ENCODE measurements at places on chromosomes 7 and 10.

DNA sequence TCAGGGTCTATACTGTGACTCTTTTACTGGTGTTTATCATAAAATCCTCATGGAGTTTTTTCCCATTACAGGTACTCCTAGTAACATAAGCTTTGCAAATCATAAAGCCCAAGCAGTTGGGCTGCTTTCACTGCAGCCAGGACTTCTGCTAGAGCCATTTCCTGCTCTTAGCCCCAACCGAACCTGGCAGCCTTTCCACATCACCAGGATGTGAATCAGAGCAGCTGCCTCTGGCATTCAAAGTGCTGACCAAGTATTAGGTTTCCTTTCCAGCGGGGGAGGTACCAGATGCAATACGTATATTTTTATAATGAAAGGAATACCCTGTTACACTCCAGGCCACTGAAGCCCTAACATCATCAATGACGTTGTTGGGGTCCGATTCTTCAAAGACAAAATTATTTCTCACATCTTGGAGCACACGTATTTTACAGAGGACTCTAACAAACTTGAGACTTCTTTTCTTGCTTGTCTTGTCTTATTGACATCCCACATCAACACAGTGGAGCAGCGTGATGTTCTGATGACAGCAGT is 3.6 kb upstream of the HTR5A start:
- DNase-seq: no peak

- no peak for DNase-seq
Observed at GRCh38 chr10:52890281-52890680, 117.7 kb upstream of the MBL2 start.

GRCh38 chr7:16347827-16348192 is 73.5 kb downstream of the CRPPA start:
- no peak for DNase-seq

- no peak for DNase-seq
Observed at GRCh38 chr7:98303906-98304305, 22.4 kb downstream of the BRI3 start.

DNA sequence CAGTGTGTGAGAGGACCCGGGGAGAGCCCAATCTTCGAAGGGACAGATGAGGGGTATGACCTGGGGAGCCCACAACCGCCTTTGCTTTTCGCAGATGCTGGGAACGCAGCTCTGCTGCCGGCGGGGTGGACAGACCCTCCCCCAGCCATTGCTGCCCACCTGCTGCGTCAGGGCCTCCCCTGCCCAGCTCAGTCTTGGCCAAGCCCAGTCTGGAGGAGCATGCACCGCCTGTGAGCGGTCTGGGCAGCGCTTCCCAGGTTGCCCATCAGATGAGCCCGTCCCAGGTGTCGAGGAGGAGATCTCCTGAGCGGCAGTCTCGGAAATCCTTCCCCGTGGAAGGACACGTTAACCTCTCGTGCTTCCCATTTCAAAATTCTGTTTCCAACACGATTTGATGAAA is 17.3 kb upstream of the AP5Z1 start:
- no peak for DNase-seq

- no peak for DNase-seq
Observed at GRCh38 chr10:31456468-31456867, 137.5 kb downstream of the ZEB1 start.

- no peak for DNase-seq
Observed at GRCh38 chr7:50462361-50462760, 12.2 kb upstream of the FIGNL1 start.

- peak; percentile 19 for DNase-seq
Observed at GRCh38 chr7:86790383-86790782, 146.7 kb downstream of the GRM3 start.

GRCh38 chr10:124120410-124121061 is 27.1 kb upstream of the CHST15 start:
- no peak for DNase-seq

GRCh38 chr10:80739963-80740715 is 202.4 kb downstream of the SH2D4B start:
- no peak for DNase-seq

GRCh38 chr7:151518105-151518946 is 1.4 kb downstream of the RHEB start:
- DNase-seq: peak; percentile 66

- peak; percentile 45 for DNase-seq
Observed at GRCh38 chr10:32372000-32372875, 25.3 kb upstream of the EPC1 start.

DNA sequence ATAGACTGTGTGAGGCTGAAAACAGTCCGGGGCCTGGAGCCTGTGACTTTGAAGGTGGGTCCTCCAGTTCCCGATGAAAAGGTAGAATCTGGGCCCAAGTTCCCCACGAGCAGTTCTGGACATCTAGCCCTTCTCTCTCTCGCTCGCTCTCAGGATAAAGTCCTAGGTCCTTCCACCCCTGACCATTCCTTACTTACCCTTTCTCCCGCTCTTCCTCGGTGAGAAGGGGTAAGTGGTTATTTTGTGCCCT is 713 bp downstream of the IMMP2L start:
- DNase-seq: no peak

GRCh38 chr7:3140834-3141233 is 97.2 kb upstream of the CARD11 start:
- DNase-seq: no peak

DNA sequence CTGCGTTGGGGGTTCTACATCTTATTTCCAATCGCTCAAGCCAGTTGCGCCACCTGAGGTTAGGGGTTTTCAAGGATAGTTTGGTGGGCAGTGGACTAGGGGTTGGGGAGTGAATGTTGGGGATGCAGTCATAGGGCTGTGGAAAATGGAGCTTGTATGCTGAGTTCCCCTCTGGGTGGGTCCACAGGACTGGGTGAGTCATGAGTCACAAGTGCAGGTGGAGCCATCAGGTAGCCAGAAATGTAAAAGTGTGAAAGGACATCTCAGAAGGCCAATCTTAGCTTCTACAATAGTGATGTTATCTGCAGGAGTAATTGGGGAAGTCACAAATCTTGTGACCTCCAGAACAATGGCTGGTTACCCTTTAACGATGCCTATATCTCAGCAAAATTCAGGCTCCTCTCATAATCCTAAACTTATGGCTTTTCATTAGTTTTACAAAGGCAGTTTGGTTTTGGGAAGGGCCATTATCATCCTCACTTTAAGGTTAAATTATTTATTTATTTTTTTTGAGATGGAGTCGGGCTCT is 18.0 kb upstream of the MKRN1 start:
- DNase-seq: no peak

GRCh38 chr7:29684787-29685650 is 121.3 kb upstream of the WIPF3 start:
- DNase-seq: peak; percentile 62

DNA sequence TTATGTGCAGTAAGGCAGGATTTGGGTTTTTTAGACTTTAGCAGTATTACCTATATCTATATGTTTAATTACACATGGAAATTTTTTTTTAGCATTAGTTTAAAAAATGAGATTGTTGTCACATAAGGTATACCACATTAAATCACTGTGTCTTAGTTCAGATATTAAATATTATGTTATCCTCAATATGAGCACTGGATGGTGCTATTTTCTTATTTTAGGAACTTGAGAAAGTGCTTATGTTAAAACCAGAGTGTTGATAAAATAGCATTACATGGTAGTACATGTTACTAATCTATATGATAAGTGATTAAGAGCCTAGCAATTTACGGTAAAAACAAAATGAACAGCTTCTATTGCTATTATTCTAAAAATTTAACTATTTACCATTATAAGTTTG is 28.8 kb downstream of the MIOS start:
- DNase-seq: no peak

DNA sequence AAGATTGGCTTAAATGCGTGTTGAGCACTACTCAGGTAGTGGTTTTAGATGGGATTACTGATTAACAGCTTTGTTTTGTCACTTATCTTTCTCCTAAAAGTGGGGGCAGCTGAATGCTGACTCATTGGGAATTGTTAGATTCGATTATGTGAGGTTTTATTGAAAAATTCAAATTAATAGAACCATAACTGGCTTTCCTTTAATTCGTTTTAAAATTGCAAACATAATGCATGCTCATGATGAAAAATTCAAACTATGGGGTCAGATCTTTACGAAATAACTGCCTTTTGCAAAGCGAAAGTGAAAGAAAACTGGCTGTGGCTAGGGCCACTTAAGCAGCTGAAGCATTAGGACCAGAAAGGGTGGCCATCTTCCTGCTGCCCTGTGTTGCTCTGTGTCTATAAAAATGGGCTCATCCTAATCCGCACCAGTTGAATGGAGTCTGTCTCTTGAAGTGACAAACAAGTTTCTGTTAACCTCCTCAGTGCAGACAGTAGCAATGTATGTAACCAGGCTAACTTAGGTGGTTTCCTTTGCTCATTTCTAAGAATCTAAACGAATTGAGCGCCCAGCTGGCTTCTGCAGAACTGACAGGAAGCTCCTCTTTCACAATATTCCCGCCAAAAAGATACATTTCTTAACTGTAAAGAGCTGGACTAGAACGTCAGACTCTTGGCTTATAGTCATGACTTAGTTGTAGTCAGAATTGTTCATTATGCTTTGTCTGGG is 27.8 kb downstream of the DENND10 start:
- DNase-seq: peak; percentile 70

- DNase-seq: no peak
Observed at GRCh38 chr7:130998993-130999602, 265.1 kb upstream of the KLF14 start.

- DNase-seq: no peak
Observed at GRCh38 chr10:11832042-11832441, 8.9 kb downstream of the PROSER2 start.

DNA sequence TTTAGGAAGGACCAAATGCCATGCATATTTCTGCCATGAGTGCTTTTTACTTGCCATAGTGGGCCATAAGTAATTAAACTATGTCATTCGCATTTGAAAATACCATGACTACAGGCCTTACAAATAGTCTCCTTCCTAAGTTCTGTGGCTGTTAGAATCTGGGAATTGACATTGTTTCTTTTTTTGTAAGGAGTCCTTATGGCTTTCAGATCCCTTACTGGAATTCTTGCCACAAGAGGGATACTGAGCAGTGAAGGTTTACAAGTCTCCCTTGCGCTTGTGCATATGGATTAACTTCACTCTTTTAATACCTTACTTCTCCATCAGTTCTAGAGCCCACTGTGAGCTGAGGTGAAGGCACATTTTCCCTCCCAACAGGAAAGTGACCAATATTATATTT is 166.0 kb downstream of the NRG3 start:
- DNase-seq: no peak

DNA sequence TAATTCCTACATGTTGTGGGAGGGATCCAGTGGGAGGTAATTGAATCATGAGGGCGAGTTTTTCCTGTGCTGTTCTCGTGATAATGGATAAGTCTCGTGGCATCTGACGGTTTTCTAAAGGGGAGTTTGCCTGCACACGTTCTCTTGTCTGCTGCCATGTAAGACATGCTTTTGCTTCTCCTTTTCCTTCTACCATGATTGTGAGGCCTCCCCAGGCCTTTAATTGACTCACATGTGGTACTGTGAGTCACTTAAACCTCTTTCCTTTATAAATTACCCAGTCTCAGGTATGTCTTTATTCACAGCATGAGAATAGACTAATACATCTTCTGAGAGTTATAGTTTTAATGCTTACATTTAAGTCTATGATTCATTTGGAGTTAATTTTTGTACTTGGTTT is 22.6 kb upstream of the CPN1 start:
- DNase-seq: no peak

DNA sequence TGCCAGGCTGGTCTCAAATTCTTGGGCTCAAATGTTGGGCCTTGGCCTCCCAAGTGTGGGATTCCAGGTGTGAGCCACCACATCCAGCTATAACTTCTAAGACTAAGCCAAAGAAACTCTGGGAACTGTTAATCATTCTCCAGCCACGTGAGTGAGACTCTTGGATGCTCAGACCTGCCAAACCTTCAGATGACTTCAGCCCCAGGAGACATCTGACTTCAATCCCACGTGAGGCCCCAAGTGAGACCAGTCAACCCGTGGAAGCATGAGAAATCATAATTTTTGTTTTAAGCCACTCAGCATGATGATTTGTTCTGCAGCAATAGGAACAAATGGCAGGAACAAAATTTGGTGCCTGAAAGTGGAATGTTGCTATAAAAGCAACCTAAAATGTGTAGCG is 4.3 kb upstream of the PCBD1 start:
- no peak for DNase-seq

GRCh38 chr7:133121175-133121844 is 39.4 kb upstream of the CHCHD3 start:
- DNase-seq: no peak

- DNase-seq: peak; percentile 63
Observed at GRCh38 chr7:77757589-77757988, 40.6 kb downstream of the TMEM60 start.

- no peak for DNase-seq
Observed at GRCh38 chr10:53395449-53395848, 622.9 kb upstream of the MBL2 start.

GRCh38 chr10:131625041-131625440 is 275.8 kb upstream of the PPP2R2D start:
- no peak for DNase-seq

GRCh38 chr10:4812046-4812445 is 14.0 kb upstream of the AKR1E2 start:
- no peak for DNase-seq

- no peak for DNase-seq
Observed at GRCh38 chr10:43037942-43038782, 38.7 kb upstream of the RET start.

- no peak for DNase-seq
Observed at GRCh38 chr7:43083106-43083505, 29.3 kb upstream of the HECW1 start.

DNA sequence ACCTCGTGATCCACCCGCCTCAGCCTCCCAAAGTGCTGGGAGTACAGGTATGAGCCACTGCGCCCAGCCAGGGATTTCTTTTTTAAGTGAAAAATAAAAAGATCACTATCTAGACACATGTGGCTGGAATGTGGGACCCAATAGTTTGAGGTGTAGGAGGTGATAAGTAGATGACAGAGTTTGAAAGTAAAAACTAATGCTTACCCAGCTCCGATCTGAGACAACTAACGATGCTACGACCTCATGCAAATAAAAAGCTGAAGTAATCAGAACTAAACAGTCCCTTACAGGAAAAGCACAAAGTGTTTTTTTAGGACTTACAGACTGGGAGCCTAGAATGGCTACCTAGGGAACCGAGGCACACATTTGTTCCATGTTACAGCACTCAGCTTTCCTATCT is 23.0 kb downstream of the PCGF6 start:
- DNase-seq: no peak

GRCh38 chr7:116672596-116673456 is 830 bp downstream of the MET start:
- no peak for DNase-seq

- DNase-seq: no peak
Observed at GRCh38 chr7:64515330-64515729, 47.5 kb downstream of the ZNF680 start.

DNA sequence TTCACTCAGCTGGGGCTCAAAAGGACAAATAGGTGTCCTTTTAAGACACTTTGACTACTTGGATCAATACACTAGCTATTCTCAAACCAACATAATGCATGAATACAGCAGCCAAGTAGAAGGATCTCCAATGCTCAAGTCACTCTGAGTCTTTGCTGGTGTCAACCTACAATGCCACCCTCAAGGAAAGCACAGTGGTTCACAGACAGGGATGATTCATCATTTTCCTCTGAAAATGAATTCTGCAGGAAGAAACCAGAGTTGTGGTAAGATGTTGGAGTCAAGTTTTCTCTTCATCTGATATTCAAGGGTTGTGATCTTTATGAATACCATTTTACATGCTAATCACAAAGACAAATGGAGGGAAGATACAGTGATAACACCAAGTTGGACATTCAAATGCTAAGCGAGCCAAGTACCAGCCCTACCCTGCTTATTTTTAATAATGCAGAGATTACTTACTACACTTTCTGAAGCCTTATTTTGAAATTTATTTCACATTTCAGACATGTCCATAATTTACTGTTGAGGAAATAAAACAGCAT is 143.1 kb upstream of the FGFR2 start:
- DNase-seq: no peak

GRCh38 chr7:77759294-77759889 is 38.8 kb downstream of the TMEM60 start:
- peak; percentile 85 for DNase-seq

Measured in GM12865 (cell line).